ENCODE measurements at places on chromosomes 5 and 9.
A peak's percentile ranks its signal among the peaks of the same experiment; 100 is the strongest.

DNA sequence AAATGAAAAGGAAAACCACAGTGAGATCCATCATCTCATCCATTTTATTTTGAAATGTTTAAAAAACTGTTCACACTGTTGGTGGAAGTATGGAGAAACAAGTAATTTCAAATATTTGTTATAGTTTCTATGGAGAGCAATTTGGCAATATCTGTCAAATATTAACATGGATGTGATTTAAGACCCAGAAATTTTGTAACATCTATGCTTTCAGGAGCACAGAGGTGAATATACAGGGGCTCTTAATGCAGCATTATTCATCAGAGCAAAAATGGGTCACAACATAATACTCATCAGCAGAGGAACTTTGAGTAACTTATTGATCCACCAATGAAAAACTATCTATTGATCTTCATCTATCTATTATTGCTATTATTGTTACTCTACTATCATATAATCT is 31.4 kb upstream of the SPATA31C2 start:
- peaks cover 8% of the 10 kb centered on the region for H3K4me1 ChIP-seq
- DNase-seq: no peak
- no peak overlapping the region for H3K27ac ChIP-seq
- no peak overlapping the region for H3K4me3 ChIP-seq
- H3K27me3 ChIP-seq: peaks cover 20% of the 10 kb centered on the region

DNA sequence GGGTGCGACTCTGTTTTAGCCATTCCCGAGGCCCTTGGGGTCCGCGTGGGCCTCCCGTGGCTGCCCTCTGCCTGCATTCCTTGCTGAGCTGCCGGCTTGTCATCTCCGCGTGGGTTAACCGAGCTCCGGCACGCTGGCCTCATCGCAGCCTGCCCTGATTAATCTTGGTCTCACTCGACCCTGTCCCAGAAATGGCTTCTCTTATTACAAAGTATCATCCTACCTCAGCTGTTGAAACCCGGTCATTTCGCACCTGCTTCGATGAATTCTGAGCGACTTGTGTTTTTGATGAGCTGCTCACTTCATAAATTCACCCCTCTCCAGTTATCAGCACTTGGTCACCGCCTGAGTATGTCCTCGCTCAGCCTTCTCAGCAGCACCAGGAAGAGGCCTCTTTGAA is 123.5 kb upstream of the EGFLAM start:
- H3K36me3 ChIP-seq: no peaks in the 10 kb centered on the region
- H3K4me3 ChIP-seq: no peak overlapping the region
- no peaks in the 10 kb centered on the region for H3K4me1 ChIP-seq
- H3K27ac ChIP-seq: no peak overlapping the region
- H3K27me3 ChIP-seq: peaks cover 11% of the 10 kb centered on the region

DNA sequence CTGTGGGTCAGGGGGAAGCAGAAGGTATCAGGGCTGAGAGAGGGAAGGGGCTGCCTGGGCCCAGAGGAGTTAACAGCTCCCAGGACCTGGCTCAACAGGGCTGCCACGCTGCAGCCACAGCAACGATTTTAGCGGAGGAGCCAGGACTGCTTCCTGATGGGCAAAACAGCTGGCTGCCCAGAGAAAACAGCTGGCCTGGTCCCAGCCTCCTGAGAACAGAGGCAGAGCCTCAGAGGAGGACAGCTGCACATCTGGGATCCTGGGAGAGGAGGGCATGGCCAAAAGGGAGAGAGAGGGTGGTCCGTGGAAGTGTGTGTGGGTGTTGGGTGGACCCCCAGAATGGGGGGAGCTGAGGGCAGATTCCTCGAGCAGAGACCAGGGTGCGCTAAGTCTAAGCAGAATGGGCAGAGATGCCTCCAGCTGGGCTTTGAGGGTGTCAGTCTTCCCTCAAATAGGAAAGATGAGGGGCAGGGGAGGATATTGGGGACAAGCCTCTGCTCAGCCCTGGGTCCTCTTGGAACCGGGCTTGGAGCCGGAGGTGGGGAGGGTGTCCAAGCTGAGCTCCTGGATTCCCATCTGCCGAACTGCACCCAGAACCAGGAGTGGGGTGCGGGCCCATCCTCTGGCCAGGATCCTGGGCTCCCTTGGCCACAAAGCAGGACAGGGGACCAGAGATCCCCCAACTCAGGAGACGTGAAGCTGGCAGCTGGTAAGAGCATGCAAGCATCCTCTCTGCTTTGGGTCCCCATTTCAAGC is 9.1 kb upstream of the CERCAM start:
- H3K36me3 ChIP-seq: no peaks in the 10 kb centered on the region
- no peak overlapping the region for H3K4me3 ChIP-seq
- no peaks in the 10 kb centered on the region for H3K4me1 ChIP-seq
- no peak for DNase-seq
- no peak overlapping the region for H3K27ac ChIP-seq
- peaks cover 64% of the 10 kb centered on the region for H3K27me3 ChIP-seq

DNA sequence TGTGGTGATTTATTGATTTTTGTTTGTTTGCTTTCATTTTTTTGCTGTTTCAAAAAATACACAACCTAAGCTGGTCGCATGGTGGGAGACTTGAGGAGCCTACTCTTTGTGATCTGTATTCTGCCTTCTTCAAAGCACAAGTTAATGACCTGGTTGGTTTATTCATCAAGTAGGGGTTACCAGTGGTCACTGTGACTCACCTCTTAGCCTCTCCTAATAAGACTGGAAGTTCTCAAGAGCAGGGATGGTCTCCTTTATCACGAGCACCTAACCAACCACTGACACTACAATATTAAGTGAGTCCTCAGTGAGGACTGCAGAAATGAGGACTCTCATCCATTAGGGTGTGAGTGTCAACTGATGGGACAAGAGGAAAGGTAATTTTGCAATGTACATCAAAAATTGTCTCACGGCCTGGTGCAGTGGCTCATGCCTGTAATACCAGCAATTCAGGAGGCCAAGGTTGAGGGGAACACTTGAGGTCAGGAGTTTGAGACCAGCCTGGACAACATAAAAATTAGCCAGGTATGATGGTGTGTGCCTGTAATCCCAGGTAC is 13.6 kb upstream of the MTMR12 start:
- H3K27ac ChIP-seq: no peak overlapping the region
- no peaks in the 10 kb centered on the region for H3K27me3 ChIP-seq
- no peak overlapping the region for H3K4me3 ChIP-seq
- no peak for DNase-seq
- no peaks in the 10 kb centered on the region for H3K4me1 ChIP-seq

DNA sequence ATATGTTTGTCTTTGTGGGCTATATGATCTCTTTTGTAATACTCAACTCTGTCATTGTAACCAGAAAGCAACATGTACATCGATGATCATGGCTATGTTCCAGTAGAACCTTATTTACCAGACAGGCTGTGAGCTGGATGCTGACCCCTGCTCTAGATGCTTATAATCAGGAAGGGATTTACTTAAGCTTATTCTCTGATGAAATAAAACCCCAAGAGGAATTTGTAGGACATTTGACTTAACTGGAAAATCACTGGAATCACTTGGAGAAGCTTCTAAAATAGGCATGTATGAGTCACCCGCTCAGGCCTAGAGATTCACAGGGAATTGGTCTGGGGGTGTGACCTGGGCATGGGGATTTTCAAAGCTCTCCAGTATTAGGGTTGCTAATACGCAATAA is 285.8 kb upstream of the ZNF608 start:
- H3K36me3 ChIP-seq: no peaks in the 10 kb centered on the region
- H3K27me3 ChIP-seq: no peaks in the 10 kb centered on the region
- no peak for DNase-seq
- no peak overlapping the region for H3K4me3 ChIP-seq
- H3K4me1 ChIP-seq: no peaks in the 10 kb centered on the region

- H3K27ac ChIP-seq: no peak overlapping the region
- no peak overlapping the region for H3K4me3 ChIP-seq
- no peaks in the 10 kb centered on the region for H3K27me3 ChIP-seq
- no peaks in the 10 kb centered on the region for H3K4me1 ChIP-seq
- no peak for DNase-seq
- H3K36me3 ChIP-seq: no peaks in the 10 kb centered on the region
Observed at GRCh38 chr9:121483049-121483448, 16.6 kb downstream of the GGTA1 start.

GRCh38 chr5:54347221-54347865 is 37.0 kb upstream of the ARL15 start:
- no peak overlapping the region for H3K27ac ChIP-seq
- H3K36me3 ChIP-seq: peaks cover 4% of the 10 kb centered on the region
- no peak overlapping the region for H3K4me3 ChIP-seq
- no peaks in the 10 kb centered on the region for H3K4me1 ChIP-seq
- DNase-seq: no peak
- H3K27me3 ChIP-seq: no peaks in the 10 kb centered on the region

- H3K4me3 ChIP-seq: no peak overlapping the region
- H3K36me3 ChIP-seq: no peaks in the 10 kb centered on the region
- H3K4me1 ChIP-seq: no peaks in the 10 kb centered on the region
- H3K27me3 ChIP-seq: no peaks in the 10 kb centered on the region
Observed at GRCh38 chr9:137435381-137435891, 5.7 kb downstream of the ENTPD8 start.

GRCh38 chr9:89659891-89660685 is 55.3 kb downstream of the GADD45G start:
- H3K27ac ChIP-seq: no peak overlapping the region
- H3K27me3 ChIP-seq: peaks cover 6% of the 10 kb centered on the region
- DNase-seq: no peak
- H3K4me3 ChIP-seq: no peak overlapping the region
- peaks cover 25% of the 10 kb centered on the region for H3K4me1 ChIP-seq

- H3K4me1 ChIP-seq: peaks cover 18% of the 10 kb centered on the region
- no peak overlapping the region for H3K4me3 ChIP-seq
- no peaks in the 10 kb centered on the region for H3K36me3 ChIP-seq
- H3K27ac ChIP-seq: no peak overlapping the region
- no peak for DNase-seq
Observed at GRCh38 chr9:35163413-35163812, 1.6 kb downstream of the UNC13B start.

GRCh38 chr5:140973550-140973949 is 7.3 kb downstream of the PCDHAC2 start:
- H3K4me3 ChIP-seq: no peak overlapping the region
- no peaks in the 10 kb centered on the region for H3K4me1 ChIP-seq
- no peaks in the 10 kb centered on the region for H3K36me3 ChIP-seq
- H3K27me3 ChIP-seq: peaks cover 14% of the 10 kb centered on the region
- no peak for DNase-seq
- no peak overlapping the region for H3K27ac ChIP-seq

DNA sequence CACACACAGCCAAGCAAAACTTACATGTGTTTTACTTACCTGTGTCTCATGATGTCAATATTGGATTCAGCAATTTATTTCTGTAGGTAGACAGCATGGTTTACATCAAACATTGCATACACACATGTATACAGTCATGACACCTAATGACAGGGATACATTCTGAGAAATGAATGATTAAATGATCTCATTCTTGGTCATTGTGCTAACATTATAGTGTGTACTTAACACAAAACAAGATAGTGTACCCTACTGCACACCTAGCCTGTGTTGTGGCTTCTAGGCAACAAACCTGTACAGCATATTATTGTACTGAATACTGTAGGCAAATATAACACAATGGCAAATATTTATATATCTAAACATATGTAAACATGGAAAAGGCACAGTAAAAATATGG is 28.0 kb downstream of the ISOC1 start:
- no peak for DNase-seq
- H3K4me3 ChIP-seq: no peak overlapping the region
- H3K27ac ChIP-seq: no peak overlapping the region
- no peaks in the 10 kb centered on the region for H3K27me3 ChIP-seq
- peaks cover 2% of the 10 kb centered on the region for H3K36me3 ChIP-seq

DNA sequence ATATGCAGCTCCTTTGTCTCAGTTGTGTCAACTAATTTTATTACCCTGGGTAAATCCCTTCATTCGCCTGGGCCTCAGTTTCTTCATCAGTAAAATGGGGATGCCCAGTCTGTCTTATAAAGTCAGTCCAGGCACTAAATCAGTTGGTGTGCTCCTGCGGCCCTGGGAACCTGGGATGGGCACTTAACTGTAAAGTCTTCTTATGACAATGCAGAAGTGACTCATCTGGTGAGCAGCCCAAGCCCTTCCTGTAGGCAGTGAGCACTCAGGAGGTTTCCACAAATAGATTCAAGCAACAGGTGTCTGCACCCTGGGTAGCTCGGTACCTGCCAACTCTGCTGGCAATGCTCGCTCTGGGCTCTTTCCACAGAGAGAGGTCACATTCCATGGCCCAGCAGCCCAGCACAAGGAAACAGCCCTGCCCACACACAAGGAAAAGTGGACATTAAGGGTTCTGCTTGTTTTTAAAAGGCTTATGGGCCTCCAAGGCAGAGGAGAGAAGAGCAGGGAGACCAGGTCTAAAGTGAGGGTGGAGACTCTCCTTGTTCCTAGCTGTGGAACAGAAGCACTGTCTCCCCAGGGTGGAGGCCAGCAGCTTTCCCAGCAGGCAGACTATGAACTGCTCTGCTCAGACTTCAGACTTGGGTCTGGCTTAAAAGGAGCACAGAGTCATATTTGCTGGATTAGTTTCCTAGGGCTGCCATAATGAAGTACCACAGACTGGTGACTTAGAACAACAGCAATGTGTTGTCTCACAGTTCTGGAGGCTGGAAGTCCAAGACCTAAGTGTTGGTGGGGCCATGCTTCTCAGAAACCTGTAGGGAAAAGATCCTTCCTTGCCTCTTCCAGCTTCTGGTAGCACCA is 89.7 kb upstream of the ADRA1B start:
- no peak overlapping the region for H3K4me3 ChIP-seq
- DNase-seq: peak; percentile 3
- peaks cover 6% of the 10 kb centered on the region for H3K27me3 ChIP-seq
- no peaks in the 10 kb centered on the region for H3K4me1 ChIP-seq
- H3K36me3 ChIP-seq: no peaks in the 10 kb centered on the region
- no peak overlapping the region for H3K27ac ChIP-seq

GRCh38 chr9:129836311-129837007 is 1.2 kb downstream of the USP20 start:
- peaks cover 70% of the 10 kb centered on the region for H3K4me1 ChIP-seq
- H3K27ac ChIP-seq: peak overlapping the region; percentile 97
- peak overlapping the region; percentile 96 for H3K4me3 ChIP-seq
- peaks cover 16% of the 10 kb centered on the region for H3K36me3 ChIP-seq

DNA sequence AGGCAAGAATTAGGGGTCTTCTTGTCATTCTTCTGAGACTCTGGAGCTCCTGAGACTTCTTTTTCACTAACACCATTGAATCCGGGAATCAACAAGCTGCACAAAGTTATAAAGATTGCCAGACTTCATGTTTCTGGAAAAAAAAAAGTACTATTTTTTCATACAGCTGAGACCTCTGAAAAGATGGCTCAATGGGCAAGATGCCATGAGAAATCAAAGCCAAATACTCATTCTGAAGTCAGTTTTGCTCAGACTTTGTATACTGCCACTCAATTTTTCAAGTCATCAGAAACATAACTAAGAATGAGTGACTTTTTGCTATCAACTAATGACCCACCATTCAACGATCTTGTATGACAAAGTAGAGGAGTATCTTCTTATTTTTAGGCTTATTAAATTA is 512.0 kb downstream of the RAB3C start:
- no peak for DNase-seq
- H3K27ac ChIP-seq: no peak overlapping the region
- peaks cover 57% of the 10 kb centered on the region for H3K4me1 ChIP-seq
- peaks cover 3% of the 10 kb centered on the region for H3K36me3 ChIP-seq
- no peak overlapping the region for H3K4me3 ChIP-seq
- peaks cover 6% of the 10 kb centered on the region for H3K27me3 ChIP-seq

DNA sequence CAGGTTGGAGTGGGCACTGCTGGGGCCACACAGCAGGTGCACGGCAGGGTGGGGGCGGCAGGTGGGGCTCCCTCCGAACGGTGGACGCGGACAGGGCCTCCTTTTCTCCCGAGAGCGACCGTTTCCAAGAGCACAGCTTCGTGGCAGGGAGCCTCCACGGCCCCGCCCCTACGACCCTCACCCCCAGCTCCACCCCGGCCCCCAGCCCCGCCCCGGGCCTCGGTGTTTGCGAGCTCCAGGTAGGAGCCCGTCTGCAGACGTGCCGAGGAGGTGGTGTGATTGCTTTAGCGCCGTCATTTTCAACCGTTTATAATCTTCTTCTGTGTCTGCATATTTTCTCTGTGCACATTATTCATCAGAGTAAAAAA is 8.8 kb downstream of the GRIN1 start:
- H3K4me1 ChIP-seq: peaks cover 7% of the 10 kb centered on the region
- DNase-seq: no peak
- no peak overlapping the region for H3K27ac ChIP-seq
- no peaks in the 10 kb centered on the region for H3K36me3 ChIP-seq

Data from activated T-cell treated with anti-CD3 and anti-CD28 coated beads, Interleukin-2, amount 50 U/mL, for 72 hours (primary cell).